Inflammatory macrophage treated with lipopolysaccharide for 4 hours (primary cell): ENCODE measurements at places on chromosomes 3 and 15.

- no peak for DNase-seq
These were observed 275.0 kb upstream of the CHRM5 start for GRCh38 chr15:33693166-33693800.

DNA sequence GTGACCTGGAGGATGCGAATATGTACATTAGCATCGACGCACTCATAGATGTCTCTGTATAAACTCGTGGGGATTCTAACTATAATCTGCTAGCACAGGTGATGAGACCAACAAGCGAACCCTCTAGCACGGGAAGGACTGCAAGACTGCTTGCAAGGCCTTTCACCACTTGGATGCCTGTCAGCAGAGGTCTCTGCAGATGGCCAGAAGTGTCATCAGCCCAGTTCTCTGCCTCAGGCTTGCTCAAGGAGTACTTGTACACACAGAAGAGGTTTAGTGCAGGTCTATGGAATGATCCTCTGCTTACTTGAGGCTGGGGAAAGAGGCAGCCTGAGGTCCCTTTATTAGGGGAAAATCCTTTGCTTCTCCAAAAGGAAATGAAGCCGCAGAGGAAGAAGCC lies 48.1 kb downstream of the EDEM1 start:
- no peak for DNase-seq

- no peak for DNase-seq
These were observed 24.7 kb upstream of the SCAANT1 start for GRCh38 chr3:63936925-63937324.

- no peak for DNase-seq
These were observed 39.5 kb upstream of the ATP2C1 start for GRCh38 chr3:130854208-130854864.

- DNase-seq, result no peak
These were observed 228.8 kb upstream of the ALCAM start for GRCh38 chr3:105137911-105138310.

DNA sequence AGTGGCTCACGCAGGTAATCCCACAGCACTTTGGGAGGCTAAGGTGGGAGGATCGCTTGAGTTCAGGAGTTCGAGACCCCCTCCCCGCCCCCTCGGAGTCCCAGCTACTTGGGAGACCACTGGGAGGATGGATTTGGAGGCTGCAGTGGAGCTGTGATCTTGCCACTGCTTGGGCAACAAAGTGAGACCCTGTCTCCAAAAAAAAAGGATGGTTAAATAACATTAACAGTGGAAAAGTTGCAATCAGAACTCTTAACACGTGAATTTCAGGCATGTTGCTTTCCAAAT lies 1.4 kb upstream of the TMEM87A start:
- no peak for DNase-seq

- DNase-seq, result peak; percentile 75
These were observed 874 bp downstream of the INO80 start for GRCh38 chr15:41115161-41115651.

DNA sequence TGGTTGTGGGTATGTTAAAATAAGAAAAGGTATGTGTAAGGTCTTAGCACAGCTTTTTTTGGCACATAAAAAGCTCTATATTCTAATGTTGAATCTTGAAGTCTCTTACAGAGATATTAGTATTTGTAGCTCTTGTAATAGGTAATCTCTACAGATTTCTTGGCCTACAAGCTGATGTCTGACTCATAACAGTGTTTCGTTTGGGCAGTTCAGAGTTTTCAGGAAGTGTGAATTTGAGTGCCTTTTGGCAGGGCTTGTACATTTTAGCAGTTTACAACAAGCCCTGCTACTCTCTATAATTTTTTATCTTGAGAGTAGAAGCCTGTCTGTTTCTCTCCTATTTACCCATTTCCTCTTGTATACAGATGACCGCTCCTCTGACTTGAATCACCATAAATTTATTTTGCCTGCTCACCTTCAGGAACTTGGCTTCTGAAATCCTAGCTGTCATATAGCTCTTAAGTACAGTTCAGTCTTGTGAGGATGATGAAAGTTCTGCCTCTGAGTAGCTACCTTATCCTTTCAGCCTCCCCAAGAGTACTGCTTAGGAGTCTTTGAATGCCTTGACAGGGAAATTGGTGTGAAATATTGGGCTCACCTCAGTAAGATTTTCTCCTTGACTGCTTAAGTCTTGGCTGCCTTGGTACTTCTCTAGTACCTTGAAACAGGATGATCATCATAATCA lies 419.9 kb upstream of the RARB start:
- DNase-seq, result no peak

GRCh38 chr15:85766001-85766831 lies 28.5 kb downstream of the KLHL25 start:
- DNase-seq, result no peak

DNA sequence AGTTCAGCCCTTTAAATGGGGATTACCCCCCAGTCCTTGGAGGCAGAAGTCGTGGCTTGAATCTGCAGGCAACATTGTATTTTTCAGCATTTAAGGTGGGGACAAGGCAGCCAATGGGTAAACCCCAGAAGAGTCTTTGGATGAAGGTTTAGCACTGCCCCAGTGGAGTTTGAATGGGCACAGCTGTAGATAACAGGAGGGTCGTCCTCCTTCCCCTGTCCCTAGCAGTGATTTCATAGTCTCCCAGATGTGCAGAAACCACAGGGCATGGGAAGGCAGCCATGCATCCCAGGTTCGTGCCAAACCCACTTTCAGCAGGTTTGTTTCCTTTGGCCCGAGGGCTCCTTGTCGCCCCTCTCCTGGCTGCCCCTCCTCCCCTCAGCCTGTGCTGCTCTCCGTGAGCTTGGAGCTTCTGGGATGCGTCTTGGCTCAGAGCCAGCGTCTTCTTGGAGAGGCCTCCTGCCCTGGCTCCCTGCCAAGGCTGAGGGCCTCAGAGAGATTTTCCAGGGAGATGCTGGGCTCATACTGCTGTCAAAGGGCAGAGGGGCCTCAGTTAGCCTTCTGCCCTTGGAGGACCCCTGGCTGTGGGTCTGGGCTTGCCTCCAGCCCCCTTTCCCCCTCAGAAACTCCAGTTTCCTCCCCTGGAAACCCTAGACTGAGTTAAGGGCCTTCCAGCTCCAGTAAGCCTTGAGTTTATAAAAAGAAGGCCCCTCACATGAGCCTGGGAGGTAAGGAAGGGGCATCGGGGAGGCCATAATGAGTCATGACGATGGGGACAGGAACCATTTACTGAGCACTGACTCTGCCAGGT lies 48.9 kb upstream of the POLG start:
- no peak for DNase-seq

DNA sequence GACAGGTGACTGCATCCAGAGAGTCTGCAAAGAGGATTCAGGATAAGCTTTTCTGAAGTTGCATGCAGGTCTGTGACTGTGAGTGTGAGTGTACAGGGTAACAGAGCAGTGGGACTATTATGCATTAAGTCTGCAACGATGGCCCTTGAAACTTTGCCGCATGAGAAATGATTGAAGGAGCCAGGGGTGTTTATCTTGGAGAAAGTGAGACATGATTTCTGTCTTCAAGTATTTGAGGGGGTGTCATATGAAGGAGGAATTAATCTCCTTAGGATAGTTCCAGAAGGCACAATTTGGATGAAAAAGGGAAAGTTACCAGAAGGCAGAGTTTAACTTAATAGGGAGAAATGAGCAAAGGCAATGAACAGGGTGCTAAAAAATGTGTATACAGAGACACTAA lies 119.6 kb downstream of the ARNT2 start:
- no peak for DNase-seq

DNA sequence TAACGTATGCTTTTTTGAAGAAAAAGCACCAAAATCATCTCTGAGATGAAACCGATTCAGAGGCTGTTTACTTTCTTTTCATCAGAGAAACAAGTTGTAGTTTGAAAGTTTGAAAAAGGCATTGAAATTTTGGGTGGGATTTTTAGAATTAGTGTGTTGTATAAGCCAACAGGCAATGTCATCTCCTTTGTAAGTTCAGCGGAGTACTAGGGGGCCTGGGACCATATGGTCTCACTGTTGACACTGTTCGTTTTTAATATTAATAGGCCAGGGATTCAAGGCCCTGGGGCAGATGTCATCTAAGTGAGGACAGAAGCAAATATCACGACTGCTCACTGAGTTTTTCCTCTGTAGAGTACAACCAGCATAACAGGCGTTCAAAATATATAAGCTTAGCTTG lies 256.2 kb upstream of the RARB start:
- no peak for DNase-seq

DNA sequence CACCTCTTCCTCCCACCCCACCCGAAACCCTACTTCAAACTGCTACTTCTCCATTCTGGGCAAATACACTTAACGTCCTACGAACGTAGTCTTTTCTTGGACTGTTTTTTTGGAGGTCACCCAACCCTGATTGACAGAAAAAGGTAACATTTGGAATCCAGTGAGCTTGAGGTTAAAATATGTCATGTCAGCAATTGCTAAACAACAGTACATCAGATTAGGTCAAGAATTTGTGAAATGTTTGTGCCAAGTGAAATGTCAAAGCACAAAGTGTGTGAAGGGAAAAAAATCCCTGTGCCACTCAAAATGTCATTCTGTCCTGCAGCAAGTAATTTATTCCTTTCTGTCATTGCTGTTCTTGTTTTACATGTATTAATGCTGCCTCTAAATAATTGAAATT lies 49.2 kb upstream of the PPP2R3A start:
- no peak for DNase-seq

DNA sequence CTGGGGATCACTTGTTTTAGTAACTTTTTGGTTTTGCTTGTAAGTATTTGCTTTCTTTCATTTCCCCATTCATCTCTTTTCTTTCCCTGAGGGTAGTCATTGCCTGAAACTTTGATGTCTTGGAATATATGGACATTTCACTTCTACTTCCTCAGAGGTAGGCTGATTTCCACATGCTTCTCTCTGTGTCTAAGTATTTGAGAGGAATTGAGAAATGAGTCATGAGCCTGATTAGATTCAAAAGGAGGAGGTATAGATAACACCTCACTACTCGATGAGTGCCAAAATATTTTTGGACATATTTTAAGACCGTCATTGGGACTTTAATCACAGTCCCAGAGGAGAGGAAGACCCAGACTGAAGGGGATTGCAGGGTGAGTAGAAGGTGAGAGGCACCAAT lies 480.1 kb upstream of the SGO1 start:
- no peak for DNase-seq

GRCh38 chr3:178086144-178086825 lies 450.0 kb upstream of the KCNMB2 start:
- DNase-seq, result no peak

- no peak for DNase-seq
These were observed 348.6 kb upstream of the CDIN1 start for GRCh38 chr15:36230776-36231175.

- no peak for DNase-seq
These were observed 44.4 kb downstream of the SPSB4 start for GRCh38 chr3:141095546-141095937.

DNA sequence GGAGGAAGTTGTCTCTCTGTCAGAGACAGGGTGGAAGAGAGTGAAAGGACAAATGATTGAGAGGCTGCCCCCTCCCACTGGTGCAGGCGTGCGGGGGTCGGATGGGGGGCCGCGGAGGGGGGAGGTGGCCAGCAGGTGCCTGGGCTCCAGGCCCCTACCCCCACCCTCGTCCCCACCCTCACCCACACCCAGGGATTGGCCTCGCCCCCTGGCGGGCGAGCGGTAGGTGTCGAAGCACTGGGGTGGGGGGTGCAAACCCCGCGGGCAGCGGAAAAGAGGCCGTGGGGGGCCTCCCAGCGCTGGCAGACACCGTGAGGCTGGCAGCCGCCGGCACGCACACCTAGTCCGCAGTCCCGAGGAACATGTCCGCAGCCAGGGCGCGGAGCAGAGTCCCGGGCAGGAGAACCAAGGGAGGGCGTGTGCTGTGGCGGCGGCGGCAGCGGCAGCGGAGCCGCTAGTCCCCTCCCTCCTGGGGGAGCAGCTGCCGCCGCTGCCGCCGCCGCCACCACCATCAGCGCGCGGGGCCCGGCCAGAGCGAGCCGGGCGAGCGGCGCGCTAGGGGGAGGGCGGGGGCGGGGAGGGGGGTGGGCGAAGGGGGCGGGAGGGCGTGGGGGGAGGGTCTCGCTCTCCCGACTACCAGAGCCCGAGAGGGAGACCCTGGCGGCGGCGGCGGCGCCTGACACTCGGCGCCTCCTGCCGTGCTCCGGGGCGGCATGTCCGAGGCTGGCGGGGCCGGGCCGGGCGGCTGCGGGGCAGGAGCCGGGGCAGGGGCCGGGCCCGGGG lies at the start of gene KAT2B:
KAT2B (plus strand) TSS at position 682 of the 783 bp plus-strand sequence; CDS start at position 714, 32 bp downstream.
- DNase-seq, result peak; percentile 69

DNA sequence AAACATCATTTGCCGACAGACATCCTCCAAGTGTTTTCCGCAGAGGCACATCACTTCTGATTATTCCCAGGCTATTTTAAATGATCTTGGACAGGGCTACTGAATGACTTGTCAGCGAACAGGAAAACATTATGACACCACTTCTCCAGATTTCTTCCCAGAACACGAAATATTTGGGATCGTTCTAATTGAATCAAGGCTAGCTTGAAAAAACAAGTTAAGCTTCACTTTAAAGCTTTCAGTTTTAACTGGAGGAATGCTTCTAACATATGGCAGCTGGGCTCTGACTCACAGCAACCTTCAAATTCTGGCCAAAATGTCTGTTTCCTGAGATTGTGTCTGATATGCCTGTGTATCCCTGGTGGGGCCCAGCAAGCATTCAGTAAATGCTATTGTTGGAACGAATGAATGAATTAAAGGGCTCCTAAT lies 127.0 kb upstream of the ICE2 start:
- no peak for DNase-seq
